ENCODE measurements at places on chromosomes 7 and 10. TPM values are rescaled to one million over a fixed set of nuclear protein-coding genes. Genes with fewer than 3 reads are reported as not detected.

- DNase-seq = no peak
Measured at GRCh38 chr10:65231148-65231547, 1694.7 kb upstream of the LRRTM3 start.

- DNase-seq = no peak
Measured at GRCh38 chr7:105724688-105725087, 143.4 kb upstream of the EFCAB10 start.

DNA sequence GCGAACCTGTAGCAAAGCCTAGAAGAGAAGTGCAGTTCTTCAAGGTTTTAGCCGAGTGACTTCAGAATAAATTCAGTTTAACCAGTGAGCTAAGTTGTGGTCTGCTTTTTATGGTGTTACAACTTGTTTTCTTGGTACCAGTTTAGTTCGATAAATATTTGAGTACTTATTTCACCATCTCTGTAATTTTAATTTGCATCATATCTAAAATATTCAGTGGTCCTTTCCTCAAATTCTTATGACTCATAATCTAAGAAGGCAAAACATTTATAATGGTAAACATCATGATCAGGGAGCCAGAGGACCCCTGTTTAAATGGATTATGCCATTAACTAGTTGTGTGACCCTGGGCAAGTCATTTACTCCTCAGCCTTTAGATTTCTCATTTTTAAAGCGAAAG, 4.1 kb upstream of the BMPER start:
- DNase-seq = no peak

GRCh38 chr10:46028584-46029460, 1.6 kb downstream of the NCOA4 start:
- no peak for DNase-seq

GRCh38 chr10:22750131-22750530, 35.8 kb upstream of the PIP4K2A start:
- DNase-seq = no peak

DNA sequence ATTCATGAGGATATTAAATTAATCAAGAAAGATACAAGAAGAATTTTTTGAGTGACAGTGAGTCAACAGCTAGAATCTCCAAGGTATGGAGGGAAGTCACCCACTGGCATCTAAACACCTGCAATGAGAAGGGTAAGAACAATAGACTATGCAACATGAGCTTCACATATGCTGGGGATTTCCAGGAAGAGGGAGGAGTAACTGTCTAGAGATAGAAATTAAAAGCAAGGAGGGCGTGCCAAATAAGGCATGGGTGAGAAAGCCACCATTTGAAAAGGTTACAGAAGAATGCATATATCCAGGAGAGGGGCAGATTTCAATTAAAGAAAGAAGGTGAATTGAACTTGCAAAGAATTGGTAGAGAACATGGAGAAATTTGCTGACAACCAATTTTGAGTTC, 365.7 kb downstream of the GPR37 start:
- no peak for DNase-seq

DNA sequence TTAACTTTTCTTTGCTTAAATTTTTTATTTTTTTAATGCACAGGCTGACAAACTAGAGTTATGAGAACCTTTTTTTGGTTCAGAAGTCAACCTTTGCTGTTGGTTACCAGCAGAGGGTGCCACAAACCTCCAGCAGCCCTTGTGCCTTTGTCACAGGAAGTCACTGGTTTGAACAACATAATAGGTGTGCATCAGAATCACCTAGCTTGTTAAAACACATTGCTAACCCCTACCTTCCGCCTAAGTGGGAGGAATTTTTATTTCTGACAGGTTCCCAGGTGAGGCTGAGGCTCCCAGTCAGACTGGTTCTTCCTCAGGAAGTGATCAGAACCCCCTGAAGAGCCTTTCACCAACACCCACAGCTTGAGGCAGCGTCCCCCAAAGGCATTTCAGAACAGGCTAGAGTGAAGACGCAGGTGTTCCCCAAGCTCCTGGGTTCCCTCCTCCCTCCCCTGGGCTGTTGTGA, 22.6 kb upstream of the VDAC2 start:
- peak; percentile 61 for DNase-seq

- no peak for DNase-seq
Measured at GRCh38 chr7:92758796-92759431, 77.5 kb downstream of the CDK6 start.

The RADIL gene
- 5.4 TPM for total RNA-seq

The GPR141 gene
- total RNA-seq = 0.45 TPM

The PRKCQ gene
- 21.4 TPM for total RNA-seq

The UPK3BL2 gene
- 12.4 TPM for total RNA-seq

All from H1 (cell line).